ENCODE measurements at places on chromosomes 7 and 10.
A peak's percentile ranks its signal among the peaks of the same experiment; 100 is the strongest.

- DNase-seq: peak; percentile 65
These were observed 69.8 kb downstream of the CDK6 start for GRCh38 chr7:92766461-92767003.

- DNase-seq: no peak
These were observed 7.0 kb upstream of the ALDH18A1 start for GRCh38 chr10:95663496-95663895.

DNA sequence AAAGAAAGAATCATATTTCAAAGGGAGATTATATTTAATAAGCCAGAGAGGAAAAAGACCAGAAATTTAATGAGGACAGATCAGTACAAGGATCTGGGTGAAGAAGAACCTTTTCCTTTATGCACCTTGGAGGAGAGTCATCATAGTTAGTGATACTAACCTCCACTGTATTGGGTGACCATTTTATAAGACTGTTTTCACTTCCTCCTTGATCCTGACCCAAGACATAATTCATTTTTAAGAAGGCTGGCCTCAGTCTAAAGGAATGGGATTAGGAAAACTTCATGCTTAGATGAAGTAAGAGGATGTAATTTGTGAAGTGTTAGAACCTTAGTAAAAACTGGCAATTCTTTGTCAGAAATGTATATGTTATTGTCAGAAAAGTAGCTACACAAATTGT is 68.6 kb downstream of the ADAM22 start:
- DNase-seq: no peak

DNA sequence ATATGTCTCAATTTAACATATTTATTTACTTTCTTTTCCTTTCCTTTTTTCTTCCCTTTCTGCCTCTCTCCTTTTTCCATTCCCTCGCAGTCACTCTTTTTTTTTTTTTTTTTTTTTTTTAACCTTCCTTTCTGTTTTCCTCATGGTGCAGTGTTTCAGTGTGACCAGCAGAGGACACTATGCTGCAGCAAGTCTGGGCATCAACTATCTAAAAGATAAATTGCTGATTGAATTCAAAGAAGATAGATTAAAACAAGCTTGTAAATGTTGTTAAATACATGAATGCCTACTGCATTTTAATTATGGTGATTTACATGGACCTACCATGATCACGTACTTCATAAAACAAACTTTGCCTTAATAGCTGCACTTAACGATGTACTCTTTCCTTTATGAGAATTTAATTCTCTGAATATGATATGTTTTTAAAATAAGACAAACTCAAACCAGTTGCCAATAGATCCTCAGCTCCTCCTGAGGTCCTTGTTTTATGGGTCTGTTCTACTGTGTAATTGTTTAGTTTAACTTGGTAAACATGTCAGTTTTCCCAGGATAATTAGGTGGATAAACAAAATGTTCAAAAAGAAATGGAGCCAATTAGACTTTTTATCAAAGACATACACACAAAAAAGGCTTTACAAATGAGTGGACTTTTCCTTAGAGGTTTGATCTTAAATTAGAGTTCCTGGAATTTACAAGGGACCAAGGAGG is 101.0 kb upstream of the AGR3 start:
- DNase-seq: peak; percentile 53

DNA sequence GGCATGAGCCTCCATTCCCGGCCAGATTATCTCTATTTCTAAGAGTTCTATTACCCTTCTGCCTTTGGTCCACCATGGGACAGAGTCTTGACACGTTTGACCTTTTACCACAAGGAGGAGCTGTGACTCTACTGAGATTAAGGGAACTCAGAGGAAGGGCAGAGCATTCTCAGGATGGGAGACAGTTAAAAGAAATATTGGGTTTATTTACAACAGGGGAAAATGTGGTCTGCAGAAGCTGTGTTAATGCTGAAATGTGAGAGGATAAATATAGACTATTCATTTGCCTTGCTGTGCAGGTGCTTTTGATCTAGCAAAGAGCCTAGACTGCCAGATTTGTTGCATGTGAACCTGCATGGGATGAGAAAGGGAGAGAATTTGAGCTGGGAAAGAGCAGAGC is 45.8 kb upstream of the PRSS58 start:
- no peak for DNase-seq

DNA sequence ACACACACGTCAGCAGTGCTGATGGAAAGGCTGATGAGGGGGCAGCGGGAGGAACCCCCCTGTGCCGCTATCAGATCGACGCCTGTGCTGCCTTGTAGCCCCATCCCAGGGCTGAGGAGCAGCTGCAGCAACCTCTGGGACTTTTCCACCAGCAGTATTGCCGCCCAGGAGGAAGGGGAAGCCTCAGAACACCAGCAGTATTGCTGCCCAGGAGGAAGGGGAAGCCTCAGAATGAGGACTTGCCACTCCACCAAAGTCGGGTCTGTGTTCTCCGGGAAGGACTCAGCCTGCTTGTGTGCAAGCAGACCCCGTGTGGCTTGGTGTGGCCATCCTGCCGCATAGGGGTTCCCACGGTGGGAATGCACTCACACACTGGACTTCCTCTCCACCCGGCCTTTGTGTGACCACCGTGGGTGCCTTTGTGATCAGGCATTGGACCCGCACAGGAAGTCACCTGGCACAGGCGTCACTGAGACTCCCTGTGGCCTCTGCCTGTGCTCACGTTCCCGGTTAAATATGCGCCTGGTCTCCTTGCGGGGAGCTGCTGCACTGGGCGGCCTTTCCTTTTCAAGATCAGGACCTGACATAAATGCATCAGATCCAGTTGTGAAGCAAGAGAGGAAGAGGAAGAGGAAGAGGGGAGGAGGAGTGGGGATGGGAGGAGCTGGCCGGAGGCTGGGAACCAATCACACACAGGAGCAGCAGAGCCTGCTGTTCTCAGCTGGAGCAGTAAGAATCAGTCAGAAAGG is 248.5 kb downstream of the DNAJB6 start:
- no peak for DNase-seq

DNA sequence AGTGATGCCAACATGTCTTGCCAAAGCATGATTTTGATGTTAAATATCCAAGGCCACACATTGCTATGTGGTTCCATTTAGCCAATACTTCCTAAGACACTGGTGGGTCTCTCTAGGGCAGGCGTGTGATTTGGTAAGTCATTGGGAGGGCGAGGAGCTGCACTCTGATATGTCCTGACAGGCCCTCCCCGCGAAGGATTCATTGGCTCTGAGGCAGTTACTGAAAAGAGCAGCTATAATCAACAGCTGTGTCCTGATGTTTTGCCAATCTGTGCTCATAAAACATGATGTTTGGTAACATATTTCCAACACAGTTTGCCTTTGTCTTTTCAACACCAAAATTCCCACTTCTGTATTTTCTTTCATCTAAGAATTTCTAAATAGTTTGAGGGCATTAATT is 646.7 kb downstream of the PARD3 start:
- no peak for DNase-seq

DNA sequence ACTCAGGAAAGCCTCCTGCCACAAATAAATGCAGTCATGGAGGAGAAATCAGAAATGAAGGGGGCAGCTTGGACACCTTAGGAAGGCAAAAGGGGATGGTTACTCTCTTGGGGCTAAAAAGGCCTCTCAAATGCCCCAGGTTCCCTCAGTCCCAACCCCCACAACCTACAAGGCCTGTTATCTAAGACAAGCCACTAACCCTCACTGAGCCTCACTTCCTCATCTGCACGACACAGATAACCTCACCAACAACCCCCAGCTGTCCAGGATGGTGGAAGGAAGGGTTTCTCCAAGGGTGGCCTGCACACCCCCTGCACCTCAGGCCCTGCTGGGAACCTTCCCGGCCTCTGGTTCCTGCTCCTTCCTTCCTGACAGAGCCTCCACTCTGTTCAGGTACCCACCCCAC is 29.2 kb downstream of the SORBS1 start:
- DNase-seq: no peak

DNA sequence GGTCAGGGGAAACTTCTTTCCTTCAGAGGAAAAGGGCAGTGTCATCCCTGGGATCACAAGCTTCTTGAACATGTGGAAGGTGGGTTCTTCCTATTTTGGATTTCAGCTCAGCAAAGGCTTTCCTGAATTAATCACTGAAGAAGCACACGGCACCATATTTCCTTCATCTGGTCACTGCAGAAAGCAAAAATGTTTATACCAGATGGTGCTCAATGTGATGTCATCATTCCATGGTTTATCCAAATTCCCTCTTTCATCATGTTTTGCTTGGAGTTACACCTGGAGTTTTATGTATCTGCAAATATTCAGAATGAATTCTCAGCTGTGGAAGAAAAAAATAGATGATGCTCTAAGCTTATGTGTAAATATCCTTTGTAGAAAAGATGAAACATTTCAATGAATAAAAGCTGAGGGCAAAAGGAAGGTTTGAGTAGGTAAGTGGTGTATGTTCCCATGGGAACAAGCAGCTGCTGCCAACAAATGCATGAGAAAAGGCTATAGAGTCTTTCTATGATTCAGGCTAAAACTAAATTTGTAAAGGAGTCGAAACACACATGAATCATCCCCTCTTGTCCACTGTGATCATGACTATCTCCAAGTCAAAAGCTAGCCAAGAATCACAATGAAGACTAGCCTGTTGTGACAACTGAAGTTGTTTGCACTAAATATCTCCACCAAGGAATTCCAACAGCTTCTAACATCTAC is 26.9 kb upstream of the BPGM start:
- peak; percentile 94 for DNase-seq

All from HT1080 (cell line).